Myocyte (in vitro differentiated cells): ENCODE measurements at places on chromosomes 3 and 15.

DNA sequence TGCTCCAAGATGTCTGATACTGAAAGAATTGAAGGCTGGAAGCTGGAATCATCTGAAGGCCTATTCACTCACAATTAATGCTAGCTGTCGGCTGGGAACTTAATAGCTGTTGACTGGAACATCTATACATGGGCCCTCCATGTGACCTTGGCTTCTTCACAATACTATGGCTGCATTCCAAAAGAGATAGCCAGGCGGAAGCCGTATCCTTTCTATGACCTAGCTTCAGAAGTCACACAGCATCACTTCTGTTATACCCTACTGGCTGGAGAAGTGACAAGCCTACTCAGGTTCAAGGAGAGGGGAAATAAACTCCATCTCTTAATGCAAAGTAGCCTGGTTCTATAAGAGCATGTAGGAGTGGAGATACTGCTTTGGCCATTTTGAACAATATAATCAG, 50.9 kb upstream of the SPRED1 start:
- no peak for DNase-seq

DNA sequence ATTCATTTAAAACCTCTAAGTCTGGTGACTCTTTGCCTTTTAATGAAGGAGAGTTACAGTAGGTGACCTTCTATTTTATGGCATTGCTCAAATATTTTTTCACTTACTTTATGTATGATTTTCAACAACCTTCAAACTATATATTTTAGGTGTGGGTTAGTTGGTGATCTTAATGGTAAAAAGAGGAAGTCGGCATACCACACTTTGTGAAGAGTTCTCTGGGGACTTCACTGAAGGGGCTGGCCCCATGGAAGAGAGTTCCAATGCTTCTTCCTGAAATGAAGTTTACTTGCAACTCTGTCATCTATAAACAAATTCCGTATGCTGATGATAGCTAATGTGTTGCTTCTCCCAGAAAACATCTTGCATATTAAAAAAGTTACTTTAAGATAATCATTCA, 647.0 kb upstream of the SGO1 start:
- DNase-seq, result no peak

DNA sequence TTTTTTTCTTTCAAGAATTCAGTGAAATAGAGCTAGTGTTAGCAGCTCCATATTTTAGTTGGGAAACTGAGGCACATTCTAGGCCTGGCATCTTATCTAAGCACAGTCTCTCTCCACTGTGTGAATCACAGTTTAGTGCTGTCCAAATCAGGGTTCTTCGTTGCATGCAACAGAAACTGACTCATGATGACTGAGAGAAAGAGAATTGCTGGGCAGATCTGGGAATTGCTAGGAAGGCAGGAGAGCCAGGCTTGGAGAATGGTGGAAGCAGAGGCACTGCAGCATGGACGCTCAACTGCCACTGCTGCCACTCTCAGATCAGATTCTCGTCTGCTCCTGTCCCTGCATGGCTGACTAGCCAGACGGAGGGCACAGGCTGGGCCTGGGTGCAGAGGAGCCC, 40.7 kb upstream of the CHST2 start:
- no peak for DNase-seq

GRCh38 chr15:65020419-65020818, 9.0 kb downstream of the MTFMT start:
- no peak for DNase-seq

DNA sequence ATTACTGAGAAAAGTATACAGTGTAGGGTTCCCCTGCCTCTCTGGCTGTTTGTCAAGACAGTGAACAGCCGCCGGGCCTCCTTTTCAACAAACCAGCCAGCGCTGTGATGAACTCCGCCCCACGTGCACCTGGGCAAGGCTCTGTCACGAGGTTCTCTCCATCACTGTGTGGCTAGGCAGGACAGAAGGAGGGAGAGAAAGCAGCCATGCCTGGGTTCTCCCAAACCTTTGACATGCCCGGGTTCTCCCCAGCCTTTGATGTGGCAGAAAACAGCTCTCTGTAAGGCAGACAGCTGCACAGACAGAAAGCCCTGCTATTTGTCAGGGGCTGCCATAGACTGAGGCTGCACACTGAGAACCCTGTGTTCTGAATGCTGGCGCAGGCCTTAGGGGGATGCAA, 101.4 kb upstream of the TRPM1 start:
- DNase-seq, result no peak

- no peak for DNase-seq
Observed at GRCh38 chr15:28026764-28027713, 72.1 kb downstream of the OCA2 start.

DNA sequence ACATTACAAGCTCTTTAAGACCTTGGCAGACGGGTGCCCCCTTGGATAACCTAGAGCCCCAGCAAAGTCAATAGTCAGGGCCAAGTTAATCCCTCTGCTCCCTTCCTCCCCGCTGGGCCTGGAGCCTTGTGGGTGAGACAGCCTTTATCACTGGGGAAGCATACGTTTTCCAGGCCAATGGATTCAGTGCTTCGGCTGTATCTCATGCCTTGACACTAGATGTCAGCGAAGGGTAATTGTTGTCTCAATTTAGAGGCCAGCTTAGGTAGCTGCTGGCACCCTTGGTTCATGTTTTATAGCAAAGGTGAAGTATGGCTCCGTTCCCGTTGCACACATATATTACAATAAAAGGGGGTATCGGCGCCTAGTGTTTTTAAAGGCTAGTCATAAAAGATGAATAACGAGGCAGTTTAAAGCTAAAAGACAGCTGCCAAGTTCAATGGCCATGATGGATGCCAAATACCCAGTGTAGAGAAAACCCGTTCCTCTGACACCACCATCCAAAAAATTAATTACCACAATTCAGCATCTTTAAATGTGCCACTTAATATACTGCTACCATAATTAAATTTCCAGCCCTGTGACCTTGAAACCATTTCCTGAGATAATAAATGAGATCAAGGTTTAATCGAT, 52.3 kb upstream of the BNIP2 start:
- peak; percentile 20 for DNase-seq

DNA sequence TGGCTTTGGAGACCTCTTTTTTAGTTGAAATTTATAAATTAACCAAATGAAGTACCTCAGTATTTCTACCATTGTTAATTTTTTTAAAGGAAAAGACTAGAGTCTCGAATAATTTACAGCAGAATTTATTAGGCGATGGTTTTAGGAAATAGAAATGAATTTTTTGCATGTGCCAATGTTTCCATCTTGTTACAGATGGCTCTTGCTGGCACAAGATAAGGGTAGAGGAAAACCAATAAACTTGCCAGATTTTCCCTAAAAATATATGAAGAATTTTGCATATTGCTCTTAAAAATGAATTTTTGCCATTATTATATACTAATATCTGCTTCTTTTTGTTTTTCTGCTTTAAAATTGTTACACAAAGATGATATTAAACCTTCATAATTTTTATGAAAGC, 380.7 kb downstream of the NLGN1 start:
- no peak for DNase-seq

DNA sequence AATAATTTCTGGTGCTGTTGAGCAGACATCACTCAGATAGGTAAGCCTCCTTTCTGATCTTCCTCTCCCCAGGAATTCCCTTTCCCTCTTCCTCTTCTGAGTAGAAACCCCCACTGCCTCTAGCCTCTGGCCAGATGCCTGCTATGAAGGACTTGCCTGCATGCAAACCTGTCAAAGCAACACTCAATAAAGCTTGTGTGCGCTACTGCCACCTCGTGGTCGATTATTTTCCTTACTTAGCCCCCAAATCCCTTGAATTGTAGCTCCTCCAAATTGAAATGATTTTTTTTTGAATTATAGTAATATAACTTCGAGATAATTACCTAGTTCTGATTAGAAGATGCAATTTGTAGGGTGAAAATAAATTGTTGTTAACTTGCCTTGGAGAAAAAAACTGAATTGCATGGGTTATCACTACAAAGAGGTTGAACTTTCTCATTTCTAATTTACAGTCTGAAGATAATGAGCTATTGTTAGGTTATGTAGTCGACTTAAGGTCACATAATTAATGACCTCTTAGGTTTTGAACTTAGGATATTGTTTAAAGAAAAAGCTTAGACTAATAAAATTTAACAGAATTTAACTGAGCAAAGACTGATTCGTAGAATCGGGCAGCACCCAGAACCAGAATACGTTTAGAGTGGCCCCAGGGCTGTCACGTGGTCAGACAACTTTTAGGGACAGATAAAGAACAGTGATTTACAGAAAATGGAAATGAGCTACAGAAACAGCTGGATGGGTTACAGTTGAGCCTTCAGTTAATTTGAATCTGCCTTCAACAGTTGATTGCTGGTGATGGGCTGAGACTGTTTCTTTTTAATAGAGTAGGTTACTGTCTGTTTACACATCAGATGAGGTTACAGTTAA, 269.3 kb downstream of the ARPP21 start:
- DNase-seq, result peak; percentile 86

DNA sequence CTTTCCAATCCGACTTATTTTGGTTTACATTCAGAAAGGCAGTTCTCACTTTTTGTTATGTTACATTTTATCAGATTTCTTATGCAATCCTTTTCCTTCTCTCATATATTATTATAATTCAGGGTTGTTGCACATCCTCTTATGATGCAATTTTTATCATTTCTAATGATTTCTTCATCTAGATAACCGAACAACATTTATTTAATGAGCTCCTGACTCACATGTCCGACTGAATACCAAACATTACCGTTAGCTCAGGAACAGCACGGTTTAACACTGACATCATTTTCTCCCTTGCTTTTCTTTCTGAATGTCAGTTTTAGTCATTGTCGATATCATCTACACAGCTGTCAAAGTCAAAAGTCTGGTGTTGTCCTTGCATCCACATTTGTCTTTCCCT, 199.2 kb downstream of the BCHE start:
- no peak for DNase-seq

GRCh38 chr3:183158113-183158512, 4.4 kb downstream of the LAMP3 start:
- DNase-seq, result no peak

DNA sequence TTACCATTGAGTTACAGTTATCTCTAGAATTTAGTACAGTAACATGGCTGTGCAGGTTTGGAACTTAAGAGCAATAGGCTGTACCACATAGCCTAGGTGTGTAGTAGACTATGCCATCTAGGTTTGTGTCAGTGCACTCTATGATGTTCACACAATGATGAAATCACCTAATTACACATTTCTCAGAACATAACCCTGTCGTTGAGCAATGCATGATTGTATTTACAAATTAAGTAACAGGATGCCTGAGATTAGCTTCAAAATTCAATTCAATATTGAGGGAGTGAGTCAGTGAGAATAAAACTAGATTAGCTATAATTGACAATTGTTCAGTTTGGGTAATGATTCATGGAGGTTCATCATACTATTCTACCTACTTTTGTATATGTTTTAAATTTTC, 633.8 kb downstream of the IGSF11 start:
- no peak for DNase-seq

DNA sequence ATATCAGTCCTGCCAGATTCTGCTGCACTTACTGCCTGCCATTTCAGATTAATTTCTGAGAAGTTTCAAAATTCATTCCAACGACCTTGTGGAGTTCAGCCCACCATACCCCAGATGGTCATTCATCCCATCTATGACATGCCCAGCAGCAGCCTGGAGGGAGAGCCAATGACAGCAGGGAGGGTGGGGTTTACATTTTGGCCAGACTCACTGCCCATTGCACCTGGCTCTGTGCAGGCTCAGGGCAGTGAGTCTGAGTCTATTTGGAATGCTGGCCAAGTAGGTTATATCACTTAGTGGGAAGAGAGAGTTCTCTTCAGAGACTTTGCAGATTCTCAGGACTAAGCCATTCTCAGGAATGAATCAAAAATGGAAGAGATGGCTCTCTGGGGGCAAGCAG, 21.5 kb downstream of the SRPRB start:
- DNase-seq, result no peak

GRCh38 chr3:58353722-58354553, 21.2 kb downstream of the PXK start:
- peak; percentile 30 for DNase-seq

DNA sequence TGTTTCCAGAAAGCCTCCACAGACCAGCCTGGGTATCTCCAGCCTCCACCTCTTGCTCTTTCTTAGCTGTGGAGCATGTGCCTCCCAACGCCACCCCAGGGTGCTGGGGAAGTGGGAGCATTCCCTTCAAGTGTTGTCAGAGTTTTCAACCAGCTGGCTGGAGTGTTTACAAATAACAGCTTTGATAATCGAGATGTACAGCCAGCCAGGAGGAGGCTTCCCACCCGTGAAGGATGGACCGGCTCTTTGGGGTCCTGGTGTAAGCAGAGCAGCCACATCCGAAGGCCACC, 8.5 kb upstream of the OXTR start:
- DNase-seq, result no peak

GRCh38 chr3:35793667-35794066, 154.3 kb downstream of the ARPP21 start:
- no peak for DNase-seq

- no peak for DNase-seq
Observed at GRCh38 chr3:149263856-149264255, 42.2 kb upstream of the CP start.

GRCh38 chr15:98878172-98878571, 129.4 kb downstream of the PGPEP1L start:
- peak; percentile 70 for DNase-seq

GRCh38 chr3:57077630-57078343, 17.3 kb downstream of the SPATA12 start:
- no peak for DNase-seq

DNA sequence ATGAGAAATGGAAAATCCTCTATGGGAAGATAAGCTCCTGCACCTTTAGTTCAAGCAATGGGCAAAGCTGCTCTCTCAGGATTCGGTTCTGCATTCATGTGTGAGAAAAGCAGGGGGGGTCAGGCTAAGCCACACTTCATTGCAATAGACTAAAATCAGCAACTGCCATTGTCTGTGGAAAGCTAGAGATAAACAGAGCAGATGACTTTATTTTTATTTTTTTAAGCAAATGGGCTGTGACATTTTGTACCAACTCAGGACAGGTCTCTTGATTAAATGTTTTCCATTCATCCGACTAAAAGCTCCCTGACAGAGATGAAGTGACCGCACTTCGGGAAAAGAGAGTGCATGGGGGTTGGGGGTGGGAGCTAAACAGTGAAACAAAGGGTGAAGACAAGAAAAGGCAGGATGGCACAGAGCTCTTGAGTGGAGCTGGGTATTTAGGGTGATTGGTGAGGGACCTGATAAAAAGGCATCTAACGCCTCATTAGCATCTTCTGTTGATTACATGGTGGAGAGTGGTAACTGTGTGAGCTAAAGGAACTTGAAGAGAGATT, 987.4 kb downstream of the TUSC7 start:
- DNase-seq, result no peak

GRCh38 chr15:77340245-77340644, 79.7 kb downstream of the PEAK1 start:
- DNase-seq, result no peak

DNA sequence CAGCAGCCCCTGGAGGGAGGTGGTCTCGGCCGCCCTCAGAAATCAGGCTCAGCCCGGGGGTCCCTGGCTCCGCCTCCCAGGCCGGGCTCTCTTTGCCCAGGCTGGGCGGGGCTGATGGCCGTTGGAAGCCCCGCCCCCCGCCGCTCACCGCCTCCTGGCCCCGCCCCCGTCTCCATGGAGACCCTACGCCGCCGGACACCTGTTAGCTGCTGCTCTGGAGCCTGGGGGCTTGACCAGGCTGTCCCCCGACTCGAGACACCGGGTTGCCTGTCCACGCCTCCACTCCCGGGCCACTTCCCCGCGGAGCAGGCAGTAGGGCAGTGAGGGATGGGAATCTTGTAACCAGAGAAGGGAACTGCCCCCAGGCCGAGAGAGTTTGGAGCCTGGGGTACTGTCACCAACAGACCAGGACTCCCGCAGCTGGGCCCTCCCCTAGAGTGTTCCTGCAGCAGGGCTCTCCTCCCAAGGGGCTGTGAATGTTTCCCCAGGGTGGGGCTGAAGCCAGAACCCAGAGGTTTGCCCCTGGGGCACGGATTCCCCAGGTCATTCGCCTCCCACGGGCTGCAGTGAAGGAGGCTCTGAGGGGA, 27.8 kb upstream of the RPL32 start:
- DNase-seq, result no peak
